ENCODE measurements at places on chromosomes 7 and 10.

GRCh38 chr10:132347211-132347930 is 15.4 kb downstream of the LRRC27 start:
- DNase-seq = no peak

DNA sequence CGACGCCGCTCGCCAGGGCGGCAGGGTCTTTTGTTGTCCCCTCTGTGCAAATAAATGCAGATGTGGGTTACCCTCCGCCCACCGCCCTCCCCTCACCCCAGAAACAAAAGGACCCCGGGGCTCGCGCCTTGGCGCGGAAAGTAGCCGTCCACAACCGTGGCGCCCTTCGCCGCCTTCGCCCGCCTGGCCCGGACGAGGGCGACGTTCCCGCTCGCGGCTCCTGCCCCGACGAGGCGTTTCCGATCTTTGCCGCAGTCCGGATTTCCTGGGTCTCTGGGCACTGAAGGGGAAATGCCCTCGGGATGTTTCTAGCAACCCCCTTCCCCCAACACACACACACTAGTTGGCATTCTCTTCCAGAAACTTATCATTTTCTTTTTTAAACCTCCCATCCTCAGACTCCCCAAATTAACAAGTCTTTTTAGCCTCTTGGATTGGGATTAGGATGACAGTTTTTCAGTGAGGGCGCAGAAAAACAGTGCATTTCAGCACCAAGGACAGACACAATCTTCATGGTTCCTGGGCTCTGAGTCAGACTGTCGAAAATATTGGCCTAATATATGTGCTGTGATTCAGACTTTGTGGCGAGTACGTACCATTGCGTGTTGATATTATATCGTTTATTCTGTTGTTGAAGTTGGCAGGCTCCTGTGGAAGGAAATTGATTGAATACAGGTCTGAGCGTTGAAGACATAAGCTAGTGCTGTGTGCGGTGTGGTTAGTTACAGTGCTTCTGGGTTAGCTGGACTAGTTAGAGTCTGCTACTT is 771 bp downstream of the PHYHIPL start:
- peak; percentile 25 for DNase-seq

GRCh38 chr7:151775547-151776443 is 101.1 kb downstream of the PRKAG2 start:
- no peak for DNase-seq

DNA sequence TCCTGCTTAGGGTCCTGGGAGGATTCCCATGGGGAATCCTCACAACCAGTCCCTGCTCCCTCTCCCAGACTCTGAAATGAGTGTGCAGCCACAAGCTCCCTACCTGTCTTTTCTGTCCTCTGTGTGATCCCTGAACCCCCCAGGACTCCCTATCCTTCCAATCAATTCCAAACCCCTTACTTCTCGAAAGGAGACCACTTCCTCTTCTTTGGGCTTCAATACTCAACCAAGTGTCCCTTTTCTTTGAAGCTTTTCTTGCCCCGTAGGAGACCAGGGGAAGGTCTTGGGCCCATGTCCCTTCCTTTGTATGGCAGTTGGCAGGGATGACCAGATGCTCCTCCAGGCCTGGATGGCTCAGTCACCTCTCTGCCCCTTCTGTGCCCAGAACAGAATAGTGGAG is 1.7 kb downstream of the AEBP1 start:
- no peak for DNase-seq

DNA sequence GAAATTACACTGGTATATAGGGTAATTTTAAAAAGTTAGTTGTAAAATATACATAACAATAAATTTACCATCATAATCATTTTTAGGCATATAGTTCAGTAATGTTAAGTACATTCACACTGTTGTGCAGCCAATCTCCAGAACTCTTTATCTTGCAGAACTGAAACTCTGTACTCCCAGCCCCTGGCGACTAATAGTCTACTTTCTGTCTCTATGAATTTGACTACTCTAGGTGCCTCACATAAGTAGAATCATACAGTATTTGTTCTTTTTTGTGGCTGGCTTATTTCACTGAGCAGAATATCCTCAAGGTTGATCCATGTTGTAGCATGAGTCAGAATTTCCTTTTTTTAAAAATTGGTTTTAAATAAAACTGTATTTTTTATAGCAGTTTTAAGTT is 41.4 kb downstream of the NRF1 start:
- no peak for DNase-seq

DNA sequence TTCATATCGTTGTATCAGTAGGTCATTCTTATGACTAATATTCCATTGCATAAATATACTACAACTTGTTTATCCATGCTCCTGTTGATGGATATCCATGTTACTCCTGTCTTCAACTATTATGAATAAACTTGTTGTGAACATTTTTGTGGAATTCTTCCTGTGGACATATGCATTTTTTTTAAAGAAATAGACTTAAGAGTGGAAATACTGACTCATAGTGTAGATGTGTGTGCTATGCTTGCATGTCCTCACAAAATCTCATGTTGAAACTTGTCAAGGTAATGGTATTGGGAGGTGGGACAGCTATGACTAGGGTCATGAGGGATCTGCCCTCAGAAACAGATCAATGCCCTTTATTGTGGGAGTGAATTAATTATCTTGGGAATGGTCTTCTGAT is 240.5 kb upstream of the PRSS58 start:
- no peak for DNase-seq

- no peak for DNase-seq
These were observed 33.4 kb upstream of the VWDE start for GRCh38 chr7:12436896-12437535.

DNA sequence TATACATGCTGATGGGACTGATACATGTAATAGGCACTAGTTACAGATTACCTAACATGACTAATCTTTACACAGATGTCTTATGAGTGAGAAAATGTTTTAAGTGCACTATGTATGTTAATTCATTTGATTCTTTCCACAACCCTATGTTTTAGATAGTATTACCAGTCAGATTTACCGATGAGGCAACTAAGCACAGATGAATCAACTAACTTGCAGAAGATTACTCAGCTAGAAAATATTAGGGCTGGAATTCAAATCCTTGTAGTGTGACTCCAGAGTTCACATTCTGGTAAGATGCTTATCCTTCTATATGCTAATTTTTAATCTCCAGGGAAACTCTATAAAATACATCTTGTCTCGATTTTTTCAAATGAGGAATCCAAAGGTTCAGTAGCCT is 964.9 kb downstream of the REEP3 start:
- DNase-seq = no peak

- no peak for DNase-seq
These were observed 72.0 kb downstream of the KAT6B start for GRCh38 chr10:74898201-74898976.

DNA sequence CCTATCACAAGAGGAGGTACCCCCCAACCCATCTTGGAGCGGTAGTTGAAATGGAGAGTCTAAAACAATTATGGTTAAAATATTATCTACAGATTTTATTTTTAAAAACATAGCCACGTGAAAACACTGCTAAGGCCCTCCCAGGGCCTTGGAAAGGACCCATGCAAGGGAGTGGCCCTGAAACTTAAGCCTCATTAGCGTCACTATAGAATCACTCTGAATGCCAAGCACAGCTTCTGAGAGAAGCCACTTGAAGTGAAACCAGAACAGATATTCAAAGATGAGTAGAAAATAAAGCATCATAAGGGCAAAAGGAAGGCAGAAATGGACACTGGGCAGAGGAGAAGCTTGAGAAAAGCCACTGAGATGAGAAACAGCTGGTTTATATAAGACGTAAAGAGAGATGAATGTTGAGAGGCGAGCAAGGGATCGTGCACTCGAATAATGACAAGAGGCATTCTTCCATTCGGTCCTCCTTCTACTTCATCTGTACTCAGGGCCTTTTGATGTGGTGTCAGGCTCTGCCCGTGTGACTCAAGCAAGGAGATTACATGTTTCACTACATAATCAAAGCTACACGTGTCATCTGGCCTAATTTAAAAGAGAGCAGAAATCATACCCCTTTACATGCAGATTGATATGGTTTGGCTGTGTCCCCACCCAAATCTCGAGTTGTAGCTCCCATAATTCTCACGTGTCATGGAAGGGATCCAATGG is 33.4 kb upstream of the SLC39A12 start:
- DNase-seq = no peak

DNA sequence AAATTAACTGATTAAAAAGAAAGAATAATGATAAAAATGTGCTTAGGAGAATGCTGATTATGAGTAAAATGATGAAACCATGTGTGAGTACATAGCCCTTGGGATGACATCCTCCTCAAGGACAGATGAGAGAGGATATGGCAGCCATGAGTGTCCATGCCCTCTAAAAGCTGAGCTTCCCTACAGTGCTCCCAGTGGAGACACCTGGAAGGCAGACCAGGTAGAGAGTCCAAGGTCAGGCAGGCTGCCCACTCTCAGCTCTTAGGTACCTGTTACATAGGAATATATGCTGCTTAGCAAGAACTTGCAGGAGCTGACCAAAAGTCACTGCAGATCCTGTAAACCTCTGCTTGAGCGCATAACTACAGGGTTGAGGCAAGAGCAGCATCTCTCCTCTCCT is 169.7 kb upstream of the TMEM229A start:
- DNase-seq = no peak

DNA sequence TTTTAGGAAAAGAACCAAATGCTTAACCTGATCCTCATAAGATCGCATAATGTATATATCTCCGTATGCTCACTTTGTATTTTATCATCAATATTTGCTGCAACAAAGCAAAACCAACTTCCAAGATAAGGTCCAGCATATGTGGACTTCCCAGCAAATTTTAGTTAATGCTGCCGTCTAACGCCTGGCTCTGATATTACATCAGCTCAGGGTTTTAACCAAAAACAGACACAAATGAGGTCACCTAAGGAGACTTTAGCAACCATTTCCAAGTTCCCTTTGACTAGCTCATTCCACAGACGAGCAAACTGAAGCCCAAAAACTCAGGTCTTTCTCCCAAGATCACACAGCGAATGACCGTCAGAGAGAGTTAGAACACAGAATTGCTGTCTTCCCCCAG is 59.4 kb upstream of the UCN3 start:
- no peak for DNase-seq

GRCh38 chr10:69958556-69958902 is 94.1 kb upstream of the MACROH2A2 start:
- no peak for DNase-seq

Measured in anterior cingulate cortex (tissue), 58 donors.